Right renal pelvis (tissue), 4 donors: ENCODE measurements at places on chromosomes 11 and 22.

DNA sequence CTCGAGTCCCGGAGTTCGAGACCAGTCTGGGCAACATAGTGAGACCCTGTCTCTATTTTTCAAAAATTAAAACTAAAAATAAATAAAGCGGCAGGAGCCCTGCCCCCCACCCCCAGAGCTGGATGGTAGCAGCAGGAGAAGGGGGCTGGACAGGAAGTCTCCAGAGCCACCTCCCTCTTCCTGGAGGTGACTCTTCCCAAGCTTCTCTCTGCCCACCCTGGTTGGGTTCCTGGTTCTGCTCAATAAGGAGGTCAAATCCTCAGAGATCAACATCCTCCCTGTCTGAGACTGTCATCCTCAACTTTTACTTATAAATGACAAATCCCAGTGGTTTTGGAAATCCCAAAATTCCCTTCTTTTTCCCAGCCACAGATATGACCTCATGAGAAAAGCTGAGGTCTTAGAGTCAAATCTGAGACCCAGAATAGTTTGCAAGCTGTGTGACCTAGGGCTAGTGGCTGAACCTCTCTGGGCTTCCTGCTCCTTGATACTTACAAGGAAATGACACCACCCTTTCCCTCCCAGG is 987 bp downstream of the C1QTNF6 start:
- no peak for DNase-seq

DNA sequence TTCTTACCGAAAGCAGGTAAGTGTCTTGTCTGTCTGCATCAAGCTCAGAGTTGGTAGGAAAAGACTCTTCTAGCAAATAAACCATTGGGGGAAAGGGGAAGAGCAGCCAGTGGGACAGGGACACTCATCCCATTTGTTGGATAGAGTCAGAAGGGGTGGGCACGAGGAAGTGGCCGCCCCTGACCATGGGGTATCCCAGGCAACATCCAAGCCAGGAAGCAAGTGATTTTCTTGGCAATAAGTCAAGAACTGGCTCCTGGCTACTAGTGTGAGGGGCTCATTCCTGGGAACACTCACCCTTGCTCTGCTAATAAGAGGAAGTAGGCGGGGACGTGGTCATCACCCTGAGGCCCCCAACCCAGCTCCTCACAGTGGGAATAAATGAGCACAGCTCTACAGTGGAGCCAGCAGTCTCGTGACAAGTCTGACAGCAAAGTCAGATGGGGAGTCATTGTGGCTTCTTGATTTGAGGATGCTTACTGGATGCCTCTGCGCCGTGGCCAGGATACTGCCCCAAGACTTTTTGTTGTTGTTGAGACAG is 6.7 kb downstream of the SLC25A18 start:
- DNase-seq: no peak

GRCh38 chr11:131691181-131692041 is 321.0 kb downstream of the NTM start:
- DNase-seq: no peak

- no peak for DNase-seq
Measured at GRCh38 chr22:19631899-19632667, 82.2 kb upstream of the SEPTIN5 start.

DNA sequence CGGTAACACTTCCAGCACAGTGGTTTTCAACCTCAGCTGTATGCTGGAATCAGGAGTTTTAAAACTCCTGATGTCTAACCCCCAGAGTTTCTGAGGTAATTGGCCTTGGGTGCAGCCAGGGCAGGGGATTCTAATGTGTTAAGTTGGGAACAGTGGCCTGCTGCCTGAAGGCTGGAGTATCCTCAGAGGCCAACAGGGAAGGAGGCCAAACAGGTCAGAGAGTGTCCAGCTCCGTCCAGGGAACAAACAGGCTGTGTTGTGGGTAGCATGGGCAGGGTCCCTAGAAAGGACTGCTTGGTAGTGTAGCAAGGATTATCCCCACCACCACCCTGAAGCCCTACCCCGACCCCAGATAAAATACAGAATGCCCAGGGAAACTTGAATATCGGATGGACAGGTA is 10.8 kb upstream of the DAGLA start:
- DNase-seq: no peak

DNA sequence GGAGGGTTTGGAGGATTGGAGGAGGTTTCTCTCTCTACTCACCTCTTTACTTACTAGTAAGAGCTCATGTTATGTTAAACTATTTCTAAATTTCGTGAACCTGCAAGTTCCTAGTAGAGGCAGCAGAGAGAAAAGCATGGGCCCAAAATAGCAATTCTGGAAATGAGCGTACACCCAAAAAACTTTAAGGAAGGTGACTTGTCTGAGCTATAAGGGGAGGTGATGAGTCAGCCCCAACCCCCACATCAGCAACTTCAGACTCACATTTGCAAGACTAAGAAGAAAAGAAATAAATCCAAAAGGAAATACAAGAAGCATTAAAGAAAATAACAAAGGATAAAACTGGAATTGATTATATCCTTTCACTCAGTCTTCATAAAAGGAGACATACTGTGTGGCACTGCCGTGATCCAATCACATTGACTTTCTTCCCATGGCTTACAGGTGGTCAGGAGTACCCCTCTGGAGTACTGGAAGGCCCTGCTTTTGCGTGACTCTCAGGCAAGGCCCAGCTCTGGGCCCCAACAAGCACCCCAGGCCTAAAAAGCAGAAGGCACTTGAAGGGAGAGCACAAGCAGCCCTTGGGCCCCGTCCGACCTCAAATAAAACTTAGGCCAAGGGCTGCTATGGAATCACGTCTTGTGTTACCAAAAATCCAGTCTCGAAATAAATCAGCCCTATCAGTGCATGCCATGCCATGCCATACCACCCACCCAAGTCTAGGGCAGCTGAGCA is 14.3 kb downstream of the PACSIN2 start:
- DNase-seq: no peak

- DNase-seq: peak; percentile 28
Measured at GRCh38 chr11:116357784-116358544, 414.8 kb downstream of the BUD13 start.

DNA sequence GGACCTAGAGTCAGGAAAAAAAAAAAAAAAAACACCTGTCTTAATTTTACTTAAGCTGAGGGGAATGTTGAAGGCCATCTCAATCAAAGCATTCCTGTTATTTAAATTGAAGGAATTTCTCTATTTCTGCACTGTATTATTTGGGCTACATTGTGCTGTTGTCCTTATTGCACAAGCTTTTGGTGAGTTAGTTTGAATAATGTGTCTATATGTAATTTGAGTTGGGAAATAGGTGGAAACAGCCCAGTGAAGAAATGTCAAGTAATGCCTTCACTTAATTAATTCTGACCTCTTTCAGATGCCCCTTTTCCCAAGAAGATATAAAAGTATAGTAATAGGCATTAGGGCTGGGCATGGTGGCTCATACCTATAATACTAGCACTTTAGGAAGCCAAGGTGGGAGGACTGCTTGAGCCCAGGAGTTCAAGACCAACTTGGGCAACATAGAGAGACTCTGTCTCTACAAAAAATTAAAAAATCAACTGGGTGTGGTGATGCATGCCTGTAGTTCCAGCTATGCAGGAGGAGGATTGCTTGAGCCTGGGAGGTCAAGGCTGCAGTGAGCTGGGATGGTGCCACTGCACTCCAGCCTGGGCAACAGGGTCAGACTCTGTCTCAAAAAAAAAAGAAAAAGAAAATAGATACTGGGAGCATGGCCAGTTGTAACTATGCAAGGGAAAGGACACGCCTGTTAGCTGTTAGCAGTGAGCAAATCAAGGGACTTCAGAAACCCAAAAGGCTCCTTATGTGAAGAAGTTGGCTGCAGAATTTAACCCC is 34.9 kb downstream of the OR10A6 start:
- no peak for DNase-seq

- DNase-seq: no peak
Measured at GRCh38 chr11:134244593-134244992, 8.6 kb downstream of the THYN1 start.

DNA sequence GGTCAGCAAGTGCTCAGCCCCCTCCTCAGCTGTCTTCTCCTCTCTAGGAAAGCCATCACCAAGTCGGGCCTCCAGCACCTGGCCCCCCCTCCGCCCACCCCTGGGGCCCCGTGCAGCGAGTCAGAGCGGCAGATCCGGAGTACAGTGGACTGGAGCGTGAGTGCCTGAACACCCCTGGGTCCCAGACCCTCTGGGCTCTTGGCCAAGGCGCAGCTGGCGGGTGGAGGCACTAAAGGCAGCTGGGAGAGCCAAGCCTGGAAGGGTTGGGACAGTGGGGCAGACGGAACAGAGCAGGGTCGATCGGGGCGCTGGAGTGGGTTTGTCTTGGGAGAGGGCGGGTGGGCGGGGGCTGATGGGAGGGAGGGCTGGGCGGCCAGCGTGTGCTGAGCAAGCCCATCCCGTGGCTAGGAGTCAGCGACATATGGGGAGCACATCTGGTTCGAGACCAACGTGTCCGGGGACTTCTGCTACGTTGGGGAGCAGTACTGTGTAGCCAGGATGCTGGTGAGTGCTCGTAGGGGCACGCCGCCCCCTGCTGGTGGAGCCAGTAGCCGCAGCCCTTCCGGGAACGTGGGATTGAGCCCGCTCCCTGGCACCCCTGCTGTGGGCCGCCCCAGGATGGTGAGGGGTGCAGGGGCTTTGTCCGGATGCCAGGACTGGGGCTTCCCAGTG is 14.1 kb upstream of the MDK start:
- DNase-seq: no peak

GRCh38 chr11:122754553-122755322 is 83.6 kb upstream of the CRTAM start:
- DNase-seq: no peak

DNA sequence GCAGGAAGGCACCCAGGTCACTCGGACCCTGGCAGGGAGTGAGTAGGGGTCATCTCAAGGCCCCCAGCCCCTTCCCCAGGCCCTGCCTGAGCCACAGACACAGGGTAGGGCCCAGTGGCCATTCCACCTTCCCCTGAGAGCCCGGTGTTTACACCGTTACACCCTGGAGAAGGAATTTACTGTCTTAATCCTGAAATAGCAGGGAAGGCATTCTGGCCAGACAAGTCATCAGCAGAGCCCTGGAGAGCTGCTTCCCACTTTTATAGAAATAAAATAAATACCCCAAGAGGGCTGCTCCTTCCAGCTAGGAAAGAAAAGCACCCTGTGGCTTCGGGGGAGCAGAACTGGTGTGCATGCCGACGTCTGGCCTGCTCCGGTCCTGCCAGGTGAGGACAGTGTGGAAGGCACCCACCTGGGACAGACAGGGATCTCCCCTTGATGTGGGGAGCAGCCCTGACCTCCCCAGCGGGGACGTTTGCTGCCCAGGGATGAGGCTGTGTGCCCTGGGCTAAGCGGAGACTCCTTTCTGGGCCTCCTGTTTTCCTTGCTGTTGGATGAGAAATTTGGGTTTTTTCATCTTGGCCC is 180.0 kb downstream of the MN1 start:
- DNase-seq: no peak

DNA sequence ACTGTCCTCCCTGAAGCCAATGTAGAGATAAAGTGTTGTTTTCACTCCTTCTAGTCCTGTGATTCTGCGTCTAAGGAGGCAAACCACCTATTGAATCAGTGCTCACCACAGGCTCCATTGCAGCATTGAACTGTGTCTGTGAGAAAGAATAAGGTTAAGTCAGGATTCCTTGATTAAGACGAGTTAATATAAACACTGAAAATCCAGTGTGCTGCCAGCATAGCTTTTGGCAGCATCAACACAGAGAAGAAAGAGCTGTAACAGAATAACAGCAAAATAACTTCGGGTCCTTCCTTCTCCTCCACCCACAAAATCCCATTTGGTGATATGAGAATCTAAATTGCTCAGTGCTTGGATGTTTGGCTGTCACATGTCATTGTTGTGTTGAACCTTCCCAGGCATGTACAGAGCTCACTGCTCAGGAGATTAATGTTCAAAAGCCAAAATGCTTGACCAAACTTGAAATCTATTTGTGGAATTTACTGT is 185.2 kb upstream of the DDI1 start:
- DNase-seq: no peak

DNA sequence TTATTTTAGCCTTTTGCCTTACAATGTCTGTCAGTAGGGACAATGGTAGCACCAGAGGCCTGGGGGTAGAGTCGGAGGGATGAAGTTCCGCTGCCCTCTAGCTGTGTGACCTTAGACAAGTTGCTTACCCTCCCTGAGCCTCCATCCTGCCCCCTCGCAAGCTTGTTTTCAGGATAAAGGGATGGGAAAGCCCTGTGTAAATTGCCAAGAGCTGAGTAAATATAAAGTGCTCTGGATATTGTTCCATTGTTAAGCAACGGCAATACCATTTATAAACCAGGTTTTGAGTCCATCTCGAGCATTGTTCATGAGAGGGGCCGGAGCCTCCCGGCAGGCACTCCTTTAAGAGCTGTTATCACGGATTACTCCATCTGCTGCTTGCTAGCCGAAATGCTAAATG is 72.9 kb downstream of the ZBTB16 start:
- no peak for DNase-seq

GRCh38 chr22:20420157-20420842 is 17.3 kb downstream of the SCARF2 start:
- no peak for DNase-seq

- DNase-seq: no peak
Measured at GRCh38 chr11:14184028-14184940, 174.7 kb downstream of the RRAS2 start.

DNA sequence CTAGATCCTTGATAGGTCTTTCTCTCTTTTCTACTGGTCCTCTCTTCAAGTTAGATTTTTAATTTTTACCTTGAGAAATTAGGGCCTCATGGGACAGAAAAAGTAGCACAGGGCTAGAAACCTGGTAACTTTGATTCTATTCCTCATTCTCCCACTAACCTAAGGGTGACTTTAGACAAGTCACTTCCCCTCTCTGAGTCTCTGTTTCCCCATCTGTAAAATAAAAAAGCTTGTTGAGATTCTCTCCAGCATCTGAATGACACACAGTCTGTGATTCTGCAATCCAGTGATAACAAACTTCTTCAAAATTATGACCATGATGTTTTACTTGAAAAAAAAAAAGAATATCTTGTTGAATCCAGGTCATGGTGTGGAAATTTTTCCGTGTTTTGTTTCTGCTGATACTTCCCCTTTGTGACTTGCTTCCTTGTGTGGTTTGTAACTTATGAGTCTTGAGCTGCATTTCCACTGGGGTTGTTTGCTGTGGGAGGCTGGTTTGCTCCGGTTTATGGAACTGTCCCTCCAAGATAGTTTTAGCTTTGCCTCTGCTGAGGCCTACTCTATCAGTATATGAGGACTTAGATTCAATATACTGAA is 9.8 kb upstream of the MPEG1 start:
- DNase-seq: no peak

DNA sequence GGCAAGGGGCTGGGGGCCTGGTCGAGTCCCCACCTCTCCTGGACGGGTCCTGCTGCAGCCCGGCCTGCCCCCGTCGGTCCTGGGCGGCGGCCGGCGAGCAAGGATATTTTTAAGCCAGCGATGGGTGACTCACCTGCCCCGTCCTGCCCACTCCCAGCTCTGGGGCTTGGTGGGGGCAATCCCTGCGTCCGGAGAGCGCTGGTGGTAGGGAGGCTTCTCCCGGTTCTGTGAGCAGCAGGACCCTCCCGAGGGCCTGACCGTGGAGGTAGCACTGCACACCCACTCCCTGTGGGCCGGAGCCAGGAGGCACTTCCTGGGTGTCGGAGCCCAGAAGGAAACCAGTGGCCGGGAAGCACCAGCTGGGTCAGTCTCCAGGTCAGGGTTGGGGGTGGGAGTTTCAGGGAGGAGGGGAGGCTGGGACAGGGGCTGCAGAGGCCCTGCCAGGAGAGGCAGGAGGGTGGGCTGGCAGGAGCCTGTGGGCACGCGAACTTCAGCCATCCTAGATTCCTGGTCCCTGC is 467 bp downstream of the EPS8L2 start:
- DNase-seq: no peak

- no peak for DNase-seq
Measured at GRCh38 chr22:46511151-46512038, 26.0 kb downstream of the CELSR1 start.

- no peak for DNase-seq
Measured at GRCh38 chr11:123885570-123885969, at the start of gene TMEM225. Gene TMEM225, minus strand, starts transcription at chr11:123885670. Its CDS starts 245 bp downstream, at chr11:123885425.
